ENCODE measurements at places on chromosomes 3 and 15.

DNA sequence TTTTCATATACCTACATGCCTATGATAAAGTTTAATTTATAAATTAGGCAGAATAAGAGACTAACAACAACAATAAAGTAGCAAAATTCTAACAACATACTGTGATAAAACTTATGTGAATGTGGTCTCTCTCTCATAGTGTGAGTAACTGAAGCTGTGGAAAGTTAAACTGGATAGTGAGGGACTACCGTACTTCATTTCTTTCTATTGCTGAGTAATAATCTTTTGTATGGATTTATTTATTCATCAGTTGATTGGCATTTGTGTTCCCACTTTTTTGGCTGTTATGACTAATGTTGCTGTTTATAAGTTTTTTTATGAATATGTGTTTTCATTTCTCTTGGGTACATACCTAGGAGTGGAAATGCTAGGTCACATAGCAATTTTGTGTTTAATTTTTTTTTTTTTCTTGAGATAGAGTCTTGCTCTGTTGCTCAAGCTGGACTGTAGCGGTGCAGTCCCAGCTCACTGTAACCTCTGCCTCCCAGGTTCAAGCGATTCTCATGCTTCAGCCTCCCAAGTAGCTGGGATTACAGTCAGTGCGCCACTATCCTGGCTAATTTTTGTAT lies 41.0 kb downstream of the RNF111 start:
- no peak for DNase-seq

DNA sequence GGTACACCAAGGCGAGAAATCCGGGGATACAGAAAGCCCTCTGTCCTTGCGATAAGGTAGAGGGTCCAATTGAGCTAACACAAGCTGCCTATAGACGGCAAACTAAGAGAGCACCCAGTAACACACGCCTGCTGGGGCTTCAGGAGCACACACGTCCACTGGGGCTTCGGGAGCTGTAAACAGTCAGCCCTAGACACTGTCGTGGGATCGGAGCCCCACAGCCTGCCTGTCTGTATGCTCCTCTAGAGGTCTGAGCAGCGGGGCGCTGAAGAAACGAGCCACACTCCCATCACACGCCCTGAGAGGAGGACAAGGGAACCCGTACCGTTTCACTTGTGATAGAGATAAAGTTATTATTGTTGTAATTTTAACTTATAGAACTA lies 486 bp downstream of the SAMMSON start:
- no peak for DNase-seq

DNA sequence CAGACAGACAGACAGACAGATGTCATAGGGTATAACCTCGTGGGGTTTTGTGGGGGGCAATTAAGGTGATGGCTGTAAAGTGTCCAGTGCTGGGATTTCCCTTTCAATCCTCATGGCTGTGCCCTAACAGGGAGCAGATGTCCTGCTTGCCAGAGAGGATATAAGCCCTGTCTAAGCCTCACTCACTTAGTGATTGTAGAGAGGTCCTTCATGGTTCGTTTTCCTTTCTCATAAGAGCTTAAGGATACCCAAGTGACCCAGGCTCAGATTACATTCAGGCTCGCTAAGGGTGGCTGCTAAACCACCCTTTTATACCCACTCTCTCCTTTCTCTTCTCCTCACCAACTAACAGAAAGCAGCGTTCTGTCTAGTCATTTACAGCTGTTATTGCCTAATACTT lies 19.2 kb downstream of the LYSMD2 start:
- no peak for DNase-seq

- no peak for DNase-seq
These were observed 50.4 kb downstream of the COL6A5 start for GRCh38 chr3:130395916-130396315.

GRCh38 chr3:16379838-16380237 lies 114.8 kb downstream of the OXNAD1 start:
- no peak for DNase-seq

GRCh38 chr3:45861043-45861719 lies 19.3 kb upstream of the LZTFL1 start:
- no peak for DNase-seq

GRCh38 chr3:55626279-55626665 lies 139.2 kb upstream of the WNT5A start:
- DNase-seq = no peak

DNA sequence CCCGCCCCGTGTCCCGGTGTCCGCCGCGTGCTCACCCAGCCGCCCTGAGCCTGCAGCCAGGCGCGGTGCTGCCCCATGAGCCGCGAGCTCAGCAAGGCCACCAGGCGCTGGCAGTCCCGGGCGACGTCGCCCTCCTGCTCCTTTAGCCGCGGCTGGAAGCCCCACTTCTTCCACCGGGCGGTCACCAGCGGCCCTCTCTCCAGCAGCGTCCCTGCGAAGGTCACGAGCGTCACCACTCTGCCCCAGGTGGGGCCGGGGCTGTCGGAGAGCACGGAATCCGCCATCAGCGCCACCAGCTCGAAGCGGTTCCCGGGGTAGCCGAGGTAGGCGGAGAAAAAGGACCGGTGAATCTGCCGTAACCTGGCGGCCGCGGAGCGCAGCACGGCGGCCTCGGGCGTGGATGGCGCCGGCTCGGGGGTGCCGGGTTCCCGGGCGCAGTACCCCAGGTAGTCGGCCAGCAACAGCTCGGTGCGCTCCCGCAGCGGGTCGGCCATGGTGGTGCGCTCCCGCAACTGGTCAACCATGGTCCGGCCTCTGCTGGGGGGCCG lies 298 bp downstream of the BCL2L10 start:
- DNase-seq = peak; percentile 51

DNA sequence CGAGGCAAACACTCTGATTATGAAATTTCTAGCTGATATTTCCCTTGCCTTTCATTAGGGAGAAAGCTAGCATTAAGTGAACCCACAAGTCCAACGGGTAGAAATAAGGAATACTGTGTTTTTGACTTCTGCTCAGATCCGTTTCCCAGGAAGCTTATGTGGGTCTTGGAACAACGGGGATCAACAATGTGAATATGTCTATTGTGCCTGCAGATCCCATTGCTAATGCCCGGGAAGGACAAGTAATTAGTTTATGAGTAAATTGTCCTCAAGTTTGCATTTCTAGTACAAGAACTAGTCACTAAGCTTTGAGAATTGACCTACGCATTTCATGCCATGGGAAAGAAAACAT lies 236.4 kb downstream of the UACA start:
- no peak for DNase-seq

DNA sequence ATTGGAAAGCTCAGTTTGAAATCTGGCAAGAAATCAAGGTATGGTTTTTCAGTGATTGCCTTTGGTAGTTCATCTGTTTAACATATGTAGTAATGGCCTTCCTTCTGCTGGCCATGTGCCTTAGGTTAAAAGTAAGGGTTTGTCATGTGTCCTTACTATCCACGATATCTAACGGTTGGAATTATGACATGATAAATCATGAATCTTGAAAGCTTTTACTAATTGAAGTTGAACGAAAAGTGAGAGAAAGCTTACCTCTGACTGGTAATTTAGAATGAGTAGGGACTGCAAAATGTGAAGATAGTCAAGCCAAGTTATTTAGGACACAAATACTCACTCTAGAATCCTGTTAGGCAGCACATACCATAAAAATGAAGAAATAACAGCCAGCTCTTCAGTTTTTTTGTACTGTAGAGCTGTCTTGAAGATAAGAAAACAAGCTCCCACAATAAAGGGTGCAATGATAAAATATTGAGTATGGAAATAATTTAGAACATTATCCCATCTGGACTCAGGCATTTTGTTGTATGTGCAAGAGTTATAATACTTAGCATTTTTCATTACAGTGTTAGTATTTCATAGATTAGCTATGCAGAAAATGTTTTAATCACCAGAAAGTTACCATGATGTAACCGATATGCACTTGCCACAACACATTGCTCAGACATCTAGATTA lies 303.4 kb downstream of the ZNF385D start:
- no peak for DNase-seq

DNA sequence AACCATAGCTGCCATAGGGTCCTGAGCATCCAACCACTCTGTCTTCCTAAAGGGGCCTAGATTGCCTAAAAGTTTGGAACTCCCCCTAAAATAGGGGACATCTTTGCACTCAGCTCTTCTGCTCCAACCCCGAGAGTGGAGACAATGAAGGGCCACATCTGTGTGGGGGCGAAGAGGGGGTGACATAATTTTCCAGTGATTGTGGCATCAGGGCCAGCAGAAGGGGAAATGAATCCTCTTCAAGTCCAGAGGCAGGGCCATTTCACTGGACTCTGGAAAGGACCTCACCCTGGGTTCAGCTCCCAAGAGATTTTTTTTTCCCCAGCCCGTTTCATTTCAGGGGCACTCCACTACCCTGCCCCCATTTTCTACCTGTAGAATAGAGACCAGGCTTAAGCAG lies 4.6 kb upstream of the ANKRD63 start:
- no peak for DNase-seq

GRCh38 chr3:52238761-52239701 lies at the start of gene TWF2:
Gene TWF2, minus strand, starts transcription at chr3:52239158. Its CDS starts 142 bp downstream, at chr3:52239016.
- peak; percentile 82 for DNase-seq

GRCh38 chr15:90870354-90871138 lies 2.2 kb downstream of the FURIN start:
- no peak for DNase-seq

DNA sequence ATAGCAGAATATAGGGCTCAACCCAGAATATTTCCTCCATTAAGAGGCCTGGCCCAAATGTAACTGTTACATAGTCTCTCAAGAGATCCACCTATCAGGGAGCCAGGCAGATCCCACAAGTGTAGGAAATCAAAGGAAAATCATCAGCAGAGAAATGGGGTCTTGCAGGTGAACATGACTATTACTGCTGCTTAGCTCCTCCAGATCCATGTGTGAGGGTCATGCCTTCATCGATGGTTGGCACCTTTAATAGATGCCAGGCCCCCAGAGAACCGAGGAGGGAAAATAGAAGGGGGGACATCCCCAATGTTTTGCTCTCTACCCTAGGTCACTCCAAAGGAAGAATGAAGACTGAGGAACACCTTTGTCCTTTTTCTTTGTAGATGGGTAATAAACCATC lies 1029.9 kb upstream of the CADM2 start:
- DNase-seq = no peak

DNA sequence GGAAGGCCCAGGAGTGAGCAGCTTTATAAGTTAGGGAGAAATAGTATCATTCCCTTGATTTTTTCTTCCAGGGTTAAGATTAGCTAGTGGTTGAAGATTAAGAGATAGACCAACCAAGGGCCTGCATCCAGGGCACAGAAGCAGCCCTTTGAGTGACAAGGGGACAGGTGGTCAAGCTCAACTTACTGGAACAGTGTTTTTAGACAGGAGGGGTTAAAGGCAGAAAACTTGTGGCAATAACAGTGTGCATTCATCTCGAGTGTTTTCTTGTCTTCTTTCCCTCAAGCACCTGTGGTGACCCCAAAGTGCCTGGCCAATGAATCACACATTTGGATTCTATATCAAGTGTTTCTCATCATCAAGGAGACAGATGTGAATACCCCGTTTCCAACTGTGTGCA lies 267.5 kb downstream of the PDCD6IP start:
- no peak for DNase-seq
